ENCODE measurements at places on chromosomes 7 and 10. TPM values are rescaled to one million over a fixed set of nuclear protein-coding genes. Genes with fewer than 3 reads are reported as not detected.

DNA sequence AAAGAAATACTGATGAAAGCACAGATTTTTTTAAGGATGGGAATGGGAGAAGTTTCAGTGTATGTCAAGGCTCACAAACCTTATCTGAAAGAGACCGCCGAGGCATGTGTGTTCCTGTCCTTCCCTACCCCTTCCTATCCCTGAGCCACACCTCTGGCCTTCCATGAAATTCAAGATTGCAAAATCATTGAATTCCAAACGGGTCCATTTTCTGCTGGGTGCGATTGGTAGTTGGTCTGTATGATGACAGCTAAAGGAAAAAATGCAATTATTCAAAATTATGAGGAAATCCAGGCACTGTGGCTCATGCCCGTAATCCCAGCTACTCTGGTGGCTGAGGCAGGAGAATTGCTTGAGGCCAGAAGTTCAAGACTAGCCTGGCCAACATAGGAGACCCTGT is 170.1 kb downstream of the ARHGAP12 start:
- no peak for DNase-seq

DNA sequence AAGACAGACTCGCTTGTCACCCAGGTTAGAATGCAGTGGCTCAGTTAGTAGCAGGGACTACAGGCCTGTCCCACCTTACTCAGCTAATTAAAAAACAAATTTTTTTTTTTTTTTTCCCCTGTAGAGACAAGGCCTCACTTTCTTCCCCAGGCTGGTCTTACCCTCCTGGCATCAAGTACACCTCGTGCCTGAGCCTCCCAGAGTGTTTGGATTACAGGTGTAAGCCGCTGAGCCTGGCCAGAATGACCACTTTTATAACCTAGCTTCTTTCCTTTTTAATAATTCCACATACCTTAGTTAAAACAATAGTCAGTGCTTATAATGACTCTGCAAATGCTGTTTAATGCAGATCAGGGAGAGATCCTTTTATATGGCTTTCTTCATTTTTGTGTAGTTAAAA is 31.3 kb downstream of the RSBN1L start:
- no peak for DNase-seq

GRCh38 chr7:1858435-1859265 is 188.6 kb downstream of the ELFN1 start:
- no peak for DNase-seq

- peak; percentile 82 for DNase-seq
Measured at GRCh38 chr7:87218796-87219544, 562 bp downstream of the TMEM243 start.

GRCh38 chr10:118584181-118584954 is 11.1 kb downstream of the PRLHR start:
- no peak for DNase-seq

DNA sequence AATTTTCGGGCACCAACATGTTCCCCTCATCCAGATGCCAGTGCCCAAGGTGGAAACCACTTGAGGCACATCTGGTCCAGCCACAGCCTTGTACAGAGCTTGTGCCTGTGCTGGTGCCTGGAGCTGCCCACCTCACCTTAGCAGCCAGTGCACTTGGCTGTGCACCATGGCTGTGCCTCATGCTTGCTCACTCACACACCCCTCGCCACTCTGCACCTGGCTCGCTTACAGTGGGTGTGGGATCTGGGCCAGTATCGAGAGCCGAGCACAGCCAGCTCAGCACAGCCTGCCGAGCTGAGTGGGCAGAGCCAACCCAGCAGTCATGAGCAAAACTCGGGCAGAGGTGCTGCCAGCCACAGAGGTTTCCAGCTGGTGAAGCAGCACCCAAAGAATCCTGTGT is 139.9 kb upstream of the NUPR2 start:
- DNase-seq = no peak

DNA sequence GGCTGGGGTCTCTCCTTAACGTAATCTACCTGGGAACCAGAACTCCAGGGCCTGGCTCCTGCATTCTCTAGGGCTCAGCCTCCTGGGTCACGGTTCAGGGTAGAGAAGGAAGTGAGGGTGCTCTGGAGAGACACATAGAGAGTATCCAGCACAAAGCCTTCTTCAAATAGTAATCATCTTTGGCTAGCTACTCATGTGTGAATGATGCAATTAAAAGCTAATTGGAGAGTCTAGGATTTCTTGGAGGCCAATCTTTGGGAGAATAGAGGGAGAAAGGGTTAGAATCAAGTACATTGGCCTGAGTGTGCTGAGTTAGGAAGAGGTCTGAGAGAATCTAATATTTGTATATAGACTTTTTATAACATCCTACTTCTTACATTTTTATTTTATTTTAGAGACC is 24.0 kb upstream of the MALRD1 start:
- no peak for DNase-seq

GRCh38 chr10:7937315-7937945 is 117.1 kb upstream of the GATA3 start:
- no peak for DNase-seq

- DNase-seq = no peak
Measured at GRCh38 chr7:135959646-135960363, 17.4 kb downstream of the MTPN start.

The CYP3A5 gene
- 832 TPM for total RNA-seq

The CUZD1 gene
- 0.38 TPM for total RNA-seq

The TAC1 gene
- 3.1 TPM for total RNA-seq

The ANXA11 gene
- total RNA-seq = 269 TPM

The MYL7 gene
- total RNA-seq = not detected

Measured in Peyer's patch (tissue), 4 donors.